ENCODE measurements at places on chromosomes 2 and 18.

DNA sequence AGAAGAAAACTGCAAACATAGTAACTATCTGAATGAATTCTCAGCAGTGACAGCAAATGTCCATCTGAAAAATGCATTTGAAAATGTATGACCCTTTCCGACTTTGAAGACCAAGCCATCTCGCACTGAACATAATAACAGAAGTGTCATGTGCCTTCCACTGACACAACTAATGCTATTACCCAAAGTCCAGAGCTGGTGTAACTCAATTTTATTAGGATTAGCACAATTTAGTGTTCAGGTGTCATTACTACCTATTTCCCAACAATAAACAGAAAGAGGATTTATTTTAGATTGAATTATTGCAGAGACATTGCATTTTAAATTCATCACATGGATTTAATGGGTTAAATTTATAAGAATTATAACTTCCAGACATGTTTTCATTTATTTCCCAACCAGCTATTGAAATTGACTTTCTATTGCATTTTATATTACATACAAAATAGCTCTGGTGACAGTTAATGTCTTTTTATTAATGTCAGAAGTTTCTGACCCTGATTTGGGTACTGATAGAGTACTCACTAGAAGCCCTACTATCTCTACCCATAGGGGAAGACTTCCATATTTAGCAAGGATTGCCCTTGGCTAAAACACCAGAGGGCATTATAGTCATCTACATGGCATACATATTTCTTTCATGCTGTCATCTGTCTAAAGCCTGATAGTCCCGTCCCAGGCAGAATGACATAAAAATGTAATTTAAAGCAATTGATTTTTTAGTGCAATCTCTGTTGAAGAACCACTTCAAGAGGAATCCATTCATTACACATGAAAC is 7.0 kb upstream of the STK39 start:
- DNase-seq = no peak

- DNase-seq = no peak
Measured at GRCh38 chr2:68258851-68259250, 6.5 kb upstream of the PPP3R1 start.

- DNase-seq = no peak
Measured at GRCh38 chr2:24351981-24352380, 8.4 kb downstream of the ITSN2 start.

DNA sequence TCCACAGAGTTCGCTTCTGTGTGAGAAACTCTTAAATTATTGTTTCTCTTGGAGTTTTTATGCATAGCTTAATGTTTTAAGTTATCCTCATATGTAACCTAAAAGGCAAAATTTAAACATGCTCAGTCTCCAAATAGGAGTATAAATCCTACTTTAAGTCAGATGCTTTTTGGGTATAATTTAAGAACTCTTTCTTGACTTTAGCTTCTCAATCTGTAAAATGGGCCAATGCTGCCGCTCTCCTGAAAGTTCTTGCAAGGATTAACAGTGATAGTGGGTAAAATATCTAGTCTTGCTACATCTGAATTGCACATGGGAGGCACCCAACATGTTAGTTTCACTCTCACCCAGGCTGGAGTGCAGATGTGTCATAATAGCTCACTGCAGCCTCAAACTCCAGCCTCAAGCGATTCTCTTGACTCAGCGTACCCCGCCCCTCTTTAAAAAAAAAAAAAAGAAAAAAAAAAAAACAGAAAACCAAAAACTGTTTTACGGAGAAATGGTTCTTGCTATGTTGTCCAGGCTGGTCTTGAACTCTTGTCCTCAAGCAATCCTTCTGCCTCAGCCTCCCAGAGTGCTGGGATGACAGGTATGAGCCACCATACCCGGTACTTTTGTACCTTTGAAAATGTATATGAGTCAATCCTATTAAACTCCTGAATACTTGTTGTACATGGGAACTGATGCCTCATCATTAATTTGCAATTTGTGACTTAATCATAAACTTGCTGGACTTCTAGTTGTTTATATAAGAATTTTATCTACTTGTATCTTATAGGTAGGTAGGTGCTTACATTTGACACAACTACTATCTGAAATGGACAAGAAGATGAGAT is 1.8 kb downstream of the FBXO48 start:
- peak; percentile 63 for DNase-seq

GRCh38 chr2:27705851-27706622 is 42.3 kb downstream of the SLC4A1AP start:
- DNase-seq = no peak

DNA sequence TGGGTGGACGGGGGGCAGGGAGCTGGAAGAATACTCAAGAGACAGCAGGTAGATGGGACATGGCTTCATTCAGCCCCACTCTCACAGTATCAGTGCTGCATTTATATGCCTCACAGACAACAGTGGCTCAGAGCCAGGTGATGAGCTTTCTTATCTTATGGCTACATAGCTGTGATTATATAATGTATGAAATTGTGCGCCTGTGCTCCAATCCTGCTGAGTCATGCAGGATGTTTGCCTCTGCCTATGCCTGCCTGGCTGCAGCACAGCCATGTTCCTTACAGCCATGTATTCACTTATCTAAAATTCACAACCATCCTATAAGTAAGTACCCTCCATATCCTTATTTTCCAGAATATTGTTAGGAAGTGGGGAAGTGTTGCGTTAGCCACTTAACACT is 37.7 kb upstream of the RNF103 start:
- no peak for DNase-seq

- no peak for DNase-seq
Measured at GRCh38 chr2:160630801-160631590, 137.4 kb upstream of the RBMS1 start.

GRCh38 chr2:25618676-25619075 is 54.7 kb downstream of the DTNB start:
- no peak for DNase-seq

DNA sequence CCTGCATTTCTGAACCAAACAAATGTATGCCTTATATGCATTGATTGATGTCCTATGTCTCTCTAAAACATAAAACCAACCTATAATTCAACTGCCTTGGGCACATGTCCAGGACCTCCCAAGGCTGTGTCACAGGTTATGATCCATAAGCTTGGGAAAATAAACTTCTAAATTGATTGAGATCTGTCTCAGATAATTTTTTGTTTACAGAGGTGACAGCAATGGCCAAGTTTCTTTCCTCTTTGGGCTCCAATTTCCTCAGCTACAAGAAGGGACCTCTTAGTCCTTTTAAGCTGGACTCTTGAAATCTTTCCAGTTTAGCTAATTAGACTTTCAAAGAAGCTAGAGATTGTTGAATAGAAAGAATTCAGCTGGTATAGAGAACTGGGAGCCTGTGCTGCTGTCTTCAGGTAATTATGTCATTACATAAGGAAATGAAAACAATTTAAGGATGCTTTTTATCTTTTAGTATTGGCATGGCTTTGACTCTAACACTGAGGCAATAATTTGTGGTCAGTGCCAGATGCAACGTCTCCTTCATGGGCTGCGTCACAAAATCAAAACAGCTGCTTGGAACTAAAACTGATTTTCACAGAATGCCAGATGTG is 412.1 kb upstream of the TRIB2 start:
- no peak for DNase-seq

GRCh38 chr2:54377901-54378493 is 78.1 kb upstream of the SPTBN1 start:
- DNase-seq = no peak

DNA sequence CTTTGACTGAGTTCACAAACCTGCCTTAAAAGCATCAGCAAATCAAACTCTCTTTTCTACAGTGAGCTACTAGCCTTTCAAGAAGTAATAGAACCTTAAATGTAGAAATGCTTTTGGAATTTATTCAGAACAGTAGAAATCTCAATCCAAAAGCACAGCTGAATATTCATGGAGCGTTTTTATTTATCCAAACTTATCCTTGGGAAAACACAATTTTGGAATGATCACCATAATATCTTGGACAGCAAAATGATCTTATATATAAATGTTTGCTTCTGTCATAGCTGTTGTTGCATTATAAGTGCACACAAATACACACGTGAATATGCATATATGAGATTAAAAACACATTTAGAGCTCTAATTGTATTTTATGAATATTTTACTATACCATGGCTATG is 747.3 kb upstream of the PIK3C3 start:
- no peak for DNase-seq

- no peak for DNase-seq
Measured at GRCh38 chr18:12325726-12326245, 17.7 kb downstream of the TUBB6 start.

GRCh38 chr2:143787674-143788073 is 658.5 kb downstream of the ARHGAP15 start:
- DNase-seq = no peak

GRCh38 chr2:190864375-190864774 is 16.2 kb upstream of the GLS start:
- DNase-seq = no peak

GRCh38 chr2:140892911-140893637 is 1237.7 kb downstream of the LRP1B start:
- no peak for DNase-seq

GRCh38 chr2:197208024-197208423 is 102.6 kb downstream of the ANKRD44 start:
- DNase-seq = no peak

DNA sequence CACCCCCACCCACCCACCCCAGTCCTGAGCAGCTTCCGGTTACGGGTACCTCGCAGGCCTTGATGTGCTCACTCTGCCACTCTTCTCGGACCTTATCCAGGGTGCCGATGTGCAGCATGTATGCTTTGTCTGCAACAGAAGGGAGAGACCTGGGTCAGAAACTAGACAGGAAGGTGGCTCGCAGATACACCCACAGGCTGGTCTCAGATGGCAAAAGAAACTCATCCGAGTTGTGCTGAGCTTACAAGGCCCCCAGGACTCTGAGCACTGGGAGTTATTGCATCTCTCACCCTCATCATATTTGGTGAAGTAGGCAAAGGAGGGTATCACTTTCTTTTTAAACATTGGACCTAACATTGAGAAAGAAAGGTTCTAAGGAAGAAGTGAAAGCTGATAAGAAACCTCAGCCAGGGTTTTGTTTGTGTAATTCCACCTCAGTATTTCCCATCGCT is 30.6 kb upstream of the EPG5 start:
- no peak for DNase-seq

GRCh38 chr2:236614551-236614950 is 44.9 kb downstream of the ACKR3 start:
- DNase-seq = no peak

DNA sequence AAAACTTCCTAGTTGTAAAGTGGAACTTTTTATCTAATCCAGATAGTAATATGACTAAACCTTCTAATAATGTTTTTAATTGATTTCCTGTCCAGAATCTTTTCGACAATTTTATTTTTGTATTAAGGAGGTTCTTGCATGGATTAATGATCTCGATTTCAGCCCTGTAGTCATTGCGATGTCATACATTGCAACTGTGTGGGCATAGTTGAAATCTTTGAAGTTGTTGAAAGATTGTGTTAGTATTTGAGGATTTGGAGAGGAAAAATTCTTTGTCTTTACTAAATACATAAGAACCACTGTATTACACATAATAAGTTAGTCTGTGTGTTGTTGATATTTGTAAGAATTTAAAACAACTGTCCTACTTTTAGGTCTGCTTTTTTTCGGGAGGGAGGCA is 31.1 kb downstream of the ACSL3 start:
- DNase-seq = no peak

GRCh38 chr2:1887915-1888314 is 143.6 kb upstream of the PXDN start:
- DNase-seq = no peak

DNA sequence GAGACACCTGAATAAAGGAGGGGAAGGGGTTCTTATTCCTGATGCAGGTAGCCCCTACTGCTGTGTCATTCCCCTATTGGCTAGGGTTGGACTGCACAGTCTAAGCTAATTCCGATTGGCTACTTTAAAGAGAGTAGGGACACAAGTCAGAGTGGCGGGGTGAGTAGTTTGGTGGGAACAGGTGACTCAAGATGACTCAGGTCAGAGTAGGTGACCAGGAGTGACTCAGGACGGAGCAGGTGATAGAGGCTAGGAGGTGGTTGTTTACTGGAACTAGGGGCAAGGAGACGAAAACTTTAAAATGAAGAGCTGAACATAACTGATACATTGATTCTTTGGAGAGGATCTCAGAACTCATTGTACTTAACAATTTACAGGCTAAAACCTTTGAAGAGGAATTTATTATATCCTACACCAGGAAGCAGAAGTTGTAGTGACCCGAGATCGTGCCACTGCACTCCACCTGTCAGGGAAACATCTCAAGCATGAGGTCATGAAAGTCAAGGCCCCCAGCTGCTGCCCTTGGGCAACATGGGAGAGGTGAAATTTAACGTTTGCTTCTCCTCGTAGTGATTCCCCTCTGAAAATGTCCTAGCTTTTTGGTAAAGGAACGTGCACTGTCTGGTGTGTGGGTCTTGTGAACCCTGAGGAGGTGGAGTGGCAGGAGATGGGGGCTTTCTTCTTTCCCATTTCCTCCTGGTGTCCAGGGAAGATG is 4.5 kb upstream of the CYP27A1 start:
- no peak for DNase-seq

- DNase-seq = no peak
Measured at GRCh38 chr18:60411715-60412114, 39.1 kb upstream of the MC4R start.

Measured in stimulated activated naive CD8-positive, alpha-beta T cell treated with anti-CD3 and anti-CD28 coated beads, Interleukin-15, amount 100 ng/mL, for 72 hours (primary cell).